ENCODE measurements at places on chromosomes 7 and 10.

- no peak for DNase-seq
These were observed 861 bp upstream of the TSPAN14 start for GRCh38 chr10:80453056-80453841.

GRCh38 chr7:18558910-18559309 lies 63.4 kb downstream of the HDAC9 start:
- DNase-seq, result no peak

DNA sequence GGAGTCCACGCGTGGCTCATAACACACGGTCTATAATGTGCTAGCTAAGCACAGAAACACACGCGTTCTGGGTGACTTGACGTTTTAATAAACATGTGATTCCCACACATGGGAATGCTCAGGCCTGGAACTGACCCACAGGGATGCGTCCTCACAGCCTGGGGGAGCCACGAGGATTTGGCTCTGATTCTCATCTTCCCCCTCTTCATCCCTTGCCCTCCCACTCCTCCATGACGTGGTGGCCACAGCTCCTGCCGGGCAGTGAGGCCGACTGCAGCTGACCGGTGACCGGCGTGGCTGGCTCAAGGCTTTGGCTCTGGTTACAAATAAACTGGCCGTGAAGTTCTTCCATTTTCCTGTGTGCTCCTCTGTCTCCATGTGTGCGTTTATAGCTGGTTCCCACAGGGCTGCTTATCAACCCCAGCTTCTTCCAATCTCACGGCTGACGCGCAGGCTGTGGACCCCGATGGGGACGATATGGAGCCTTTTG lies 40.9 kb upstream of the KLF6 start:
- DNase-seq, result no peak

DNA sequence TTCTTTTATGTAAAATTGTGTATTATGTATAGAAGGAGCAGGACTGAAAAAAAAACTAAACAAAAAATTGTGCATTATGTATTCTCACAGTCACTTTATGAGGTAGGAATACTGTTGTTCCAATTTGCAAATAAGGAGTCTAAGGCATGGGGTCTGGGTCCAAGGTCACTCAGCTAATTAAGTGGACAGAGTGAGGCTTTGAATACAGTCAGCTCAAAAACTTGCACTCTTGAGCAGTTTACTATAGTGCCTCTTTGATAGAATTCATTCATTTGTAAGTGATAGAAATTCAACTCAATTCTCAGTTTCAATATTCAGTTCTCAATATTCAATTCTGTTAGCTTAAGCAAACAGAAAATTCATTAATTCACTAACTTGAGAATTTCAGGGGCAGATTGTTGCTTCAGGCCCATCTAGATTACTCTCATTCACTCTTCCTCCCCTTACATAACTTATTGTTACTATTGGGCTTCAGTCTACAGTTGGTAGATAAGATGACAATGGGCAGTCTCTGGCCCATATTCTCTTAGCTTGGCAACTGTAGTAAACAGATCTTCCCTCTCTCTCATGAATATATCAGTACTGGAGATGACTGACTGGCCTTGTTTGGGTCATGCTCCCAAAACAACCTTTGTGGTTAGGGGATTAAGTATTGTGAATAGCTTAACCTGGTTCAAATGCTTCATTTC lies 86.6 kb downstream of the BTAF1 start:
- no peak for DNase-seq

GRCh38 chr7:47625861-47626715 lies 44.2 kb upstream of the TNS3 start:
- no peak for DNase-seq

- DNase-seq, result no peak
These were observed 136.4 kb upstream of the EEPD1 start for GRCh38 chr7:36016648-36017047.

DNA sequence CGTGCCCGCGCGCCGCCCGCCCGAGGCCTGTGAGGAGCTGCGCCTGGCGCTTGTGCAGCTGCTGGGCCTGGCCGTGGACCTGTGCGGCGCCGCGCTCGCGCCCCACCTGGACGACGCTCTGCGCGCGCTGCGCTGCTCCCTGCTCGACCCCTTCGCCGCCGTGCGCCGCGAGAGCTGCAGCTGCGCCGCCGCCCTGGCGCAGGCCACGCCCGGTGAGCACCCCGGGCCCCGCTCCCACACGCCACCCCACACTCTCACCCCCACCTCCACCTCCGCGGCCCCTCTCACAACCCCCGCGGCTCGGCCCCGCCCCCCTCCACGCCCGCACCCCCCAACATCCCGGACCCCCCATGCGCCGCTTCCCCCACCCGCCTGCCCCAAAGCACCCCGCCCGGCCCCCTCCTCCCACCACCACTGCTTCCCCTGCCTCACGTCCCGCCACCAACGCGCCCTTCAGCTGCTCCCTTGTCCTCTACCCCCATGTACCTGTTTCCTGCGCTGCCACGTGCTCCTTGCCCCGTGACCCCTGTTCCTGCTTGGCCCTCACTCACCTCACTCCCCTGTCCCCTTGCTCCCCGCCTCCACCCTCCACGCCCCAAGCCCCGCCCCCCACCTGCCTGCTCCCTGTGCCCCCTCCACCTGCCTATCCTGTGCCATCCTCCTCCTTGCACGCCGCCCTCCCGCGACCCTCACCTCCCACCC lies at the start of gene PRKAR1B:
TSS of gene PRKAR1B (minus strand) at position 178 of the 702 bp plus-strand sequence. CDS start 15,776 bp downstream, outside the sequence.
- no peak for DNase-seq

- DNase-seq, result no peak
These were observed 443.2 kb downstream of the RPS24 start for GRCh38 chr10:78476844-78477243.

GRCh38 chr10:71399946-71400345 lies 3.2 kb downstream of the CDH23 start:
- DNase-seq, result no peak

- no peak for DNase-seq
These were observed 192.7 kb downstream of the MLLT10 start for GRCh38 chr10:21726601-21727225.

GRCh38 chr7:148319316-148319808 lies 271.2 kb upstream of the C7orf33 start:
- DNase-seq, result no peak

DNA sequence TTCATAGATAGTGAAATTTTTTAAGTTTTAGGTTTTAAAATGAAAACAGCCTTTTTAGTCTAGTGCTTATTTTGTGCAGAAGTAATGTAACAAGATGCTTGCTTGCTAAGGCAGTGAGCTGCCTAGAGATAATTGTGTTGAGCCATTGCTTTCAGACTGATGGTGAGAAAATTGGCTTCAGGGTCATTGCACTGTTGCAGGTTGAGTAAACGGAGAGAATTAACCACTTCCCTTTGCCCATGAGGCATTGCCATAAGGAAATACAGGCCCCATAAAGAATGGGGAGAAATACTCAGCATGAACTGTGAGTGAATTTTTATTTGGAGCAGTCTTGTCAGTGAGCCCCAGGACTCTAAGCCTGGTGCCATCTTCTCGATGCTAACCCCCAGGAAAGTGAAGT lies 140.5 kb downstream of the LRRC4 start:
- no peak for DNase-seq

DNA sequence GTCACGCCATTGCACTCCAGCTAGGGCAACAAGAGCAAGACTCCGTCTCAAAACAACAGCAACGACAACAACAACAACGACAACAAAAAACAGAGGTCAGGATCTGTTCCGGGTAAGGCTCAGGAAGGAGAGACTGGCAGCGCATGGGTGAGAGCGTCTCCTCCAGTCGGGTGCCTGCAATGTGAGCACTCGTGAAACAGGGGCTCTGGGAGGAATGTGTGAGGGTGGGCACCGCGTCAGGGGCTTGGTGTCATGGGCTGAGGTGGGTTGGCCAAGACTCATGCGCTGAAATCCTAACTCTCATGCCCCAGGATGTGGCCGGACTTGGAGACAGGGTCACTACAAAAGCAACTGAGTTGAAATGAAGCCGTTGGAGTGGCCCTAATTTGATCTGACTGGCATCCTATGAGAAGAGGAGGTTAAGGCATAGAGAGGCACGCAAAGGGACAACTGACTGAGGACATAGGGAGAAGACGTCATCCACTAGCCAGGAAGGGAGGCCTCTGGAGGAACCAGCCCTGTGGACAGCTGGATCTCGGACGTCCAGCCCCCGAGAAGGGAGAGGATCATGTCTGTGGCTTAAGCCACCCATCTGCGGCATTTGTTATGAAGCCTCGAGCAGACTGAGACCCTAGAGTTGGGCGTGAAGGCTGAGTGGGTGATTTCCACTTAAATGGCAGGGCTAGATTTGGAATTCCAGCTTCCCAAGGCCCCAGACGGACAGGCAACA lies 241.5 kb upstream of the PITRM1 start:
- DNase-seq, result no peak

DNA sequence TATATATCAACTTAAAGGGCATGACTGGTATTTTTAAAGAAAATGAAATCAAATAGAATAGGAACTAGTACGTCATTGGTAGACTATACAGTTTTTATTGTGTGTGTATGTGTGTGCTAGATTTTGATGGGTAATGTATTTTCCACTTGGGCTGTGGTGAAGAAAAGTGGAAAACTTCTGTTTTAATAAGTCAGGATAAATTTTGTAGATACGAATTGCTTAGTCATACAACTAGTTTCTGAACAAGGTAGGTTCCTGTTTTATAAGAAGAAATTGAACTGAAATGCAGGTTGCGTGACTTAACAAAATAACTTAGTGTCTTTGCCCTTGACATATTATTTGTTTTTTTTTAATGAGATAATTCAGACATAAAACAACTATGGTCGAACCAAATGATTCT lies 24.3 kb downstream of the UBN2 start:
- no peak for DNase-seq

DNA sequence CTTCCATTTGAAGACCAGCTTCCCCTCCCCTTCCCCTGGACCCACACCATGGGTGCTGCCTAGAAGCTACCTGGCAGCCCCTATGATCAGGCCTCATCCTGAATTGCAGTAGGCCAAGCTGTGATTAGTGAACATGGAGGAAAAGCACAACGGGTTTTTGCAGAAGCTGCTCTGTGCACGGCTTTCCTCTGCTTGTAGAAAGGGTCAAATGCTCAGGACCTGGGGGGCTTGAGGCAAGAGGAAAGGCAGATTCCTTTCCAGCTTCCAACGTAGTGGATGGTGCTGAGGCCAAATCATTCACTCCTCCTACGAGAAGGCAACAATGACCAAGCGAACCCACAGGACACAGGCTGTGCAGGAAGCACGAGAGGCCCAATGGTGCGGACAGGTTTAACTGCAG lies 410.3 kb upstream of the SHH start:
- no peak for DNase-seq

DNA sequence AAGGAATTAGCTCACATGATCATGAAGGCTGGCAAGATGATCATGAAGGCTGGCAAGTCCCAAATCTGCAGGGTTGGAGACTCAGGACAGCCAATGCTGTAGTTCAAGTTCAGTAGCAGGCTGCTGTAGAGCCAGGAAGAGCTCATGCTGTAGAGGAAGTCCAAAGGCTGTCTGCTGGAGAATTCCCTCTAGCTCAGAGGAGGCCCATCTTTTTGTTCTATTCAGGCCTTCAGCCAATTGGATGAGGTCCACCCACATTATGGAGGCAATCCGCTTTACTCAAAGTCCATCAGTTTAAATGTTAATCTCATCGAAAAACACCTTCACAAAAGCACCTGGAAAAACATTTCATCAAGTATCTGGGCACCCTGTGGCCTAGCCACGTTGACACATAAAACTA lies 24.8 kb upstream of the FAM171A1 start:
- DNase-seq, result no peak

- no peak for DNase-seq
These were observed 78.9 kb downstream of the CUX1 start for GRCh38 chr7:101896316-101896715.

- DNase-seq, result no peak
These were observed 921.5 kb downstream of the NRG3 start for GRCh38 chr10:82796510-82796909.

GRCh38 chr7:781186-781849 lies 51.0 kb upstream of the SUN1 start:
- no peak for DNase-seq

DNA sequence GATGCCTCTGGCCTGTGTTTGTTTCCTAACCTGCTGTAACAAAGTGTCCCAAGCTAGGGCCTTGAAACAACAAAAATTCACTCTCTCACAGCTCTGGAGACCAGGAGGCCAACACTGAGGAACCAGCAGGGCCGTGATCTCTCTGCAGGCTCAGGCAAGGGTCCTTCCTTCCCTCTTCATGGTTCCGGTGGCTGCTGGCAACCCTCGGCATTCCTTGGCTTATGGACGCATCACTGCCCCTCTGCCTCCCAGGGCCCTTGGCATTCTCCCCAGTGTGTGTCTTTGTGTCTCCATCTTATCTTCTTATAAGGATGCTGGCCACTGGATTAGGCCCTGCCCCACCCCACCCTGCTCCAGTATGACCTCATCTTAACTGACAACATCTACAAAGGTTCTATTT lies 17.0 kb downstream of the CNPY1 start:
- no peak for DNase-seq

GRCh38 chr10:70055550-70055949 lies 2.9 kb downstream of the MACROH2A2 start:
- no peak for DNase-seq

- no peak for DNase-seq
These were observed 67.6 kb downstream of the ITGA8 start for GRCh38 chr10:15652117-15652516.

DNA sequence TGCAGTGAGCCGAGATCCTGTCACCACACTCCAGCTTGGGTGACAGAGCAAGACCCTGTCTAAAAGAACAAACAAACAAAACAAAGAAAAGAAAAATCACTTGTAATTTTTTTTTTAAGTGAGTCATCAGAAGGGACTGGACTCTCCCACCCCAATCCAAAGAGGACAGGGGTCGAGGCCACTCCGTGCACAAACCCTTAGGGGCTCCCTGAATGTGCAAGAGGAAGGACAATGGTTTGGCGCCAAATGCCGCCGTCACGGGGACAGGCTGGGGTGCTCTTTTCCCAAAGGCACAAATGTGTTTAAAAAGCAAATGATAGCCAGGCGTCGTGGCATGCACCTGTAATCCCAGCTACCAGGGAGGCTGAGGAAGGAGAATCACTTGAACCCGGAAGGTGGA lies 23.8 kb downstream of the RCC1L start:
- no peak for DNase-seq

DNA sequence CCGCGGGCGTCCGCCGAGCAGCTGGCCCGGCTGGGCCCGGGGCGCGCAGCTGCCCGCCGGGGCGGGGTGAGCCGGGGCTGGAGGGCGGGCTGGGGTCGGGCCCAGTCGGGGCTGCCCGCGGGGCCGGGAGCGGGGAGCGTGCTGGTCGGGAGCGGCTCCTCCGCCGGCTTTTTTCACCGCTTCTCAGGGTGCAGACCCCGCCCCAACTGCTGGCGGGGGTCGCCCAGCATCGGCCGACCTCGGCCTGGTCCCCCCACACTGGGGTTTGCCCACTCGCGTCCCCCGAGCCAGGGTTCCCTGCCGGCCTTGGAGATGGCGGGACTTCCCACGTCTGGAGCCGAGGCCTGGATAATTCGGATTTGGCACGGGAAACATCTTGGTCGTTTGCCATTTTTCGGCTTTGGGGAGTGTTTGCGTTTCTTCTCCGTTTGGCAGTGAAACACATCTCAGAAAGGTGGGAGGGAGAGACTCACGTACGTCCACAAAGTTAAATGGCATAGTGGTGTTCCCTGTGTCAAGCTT lies 432 bp downstream of the TMEM248 start:
- no peak for DNase-seq

- DNase-seq, result no peak
These were observed 332.1 kb downstream of the PHTF2 start for GRCh38 chr7:78130446-78131215.

GRCh38 chr10:955127-955819 lies 23.8 kb upstream of the LARP4B start:
- no peak for DNase-seq

- no peak for DNase-seq
These were observed 21.9 kb downstream of the MNX1 start for GRCh38 chr7:156988343-156989185.
